ENCODE measurements at places on chromosomes 7 and 10. TPM values are rescaled to one million over a fixed set of nuclear protein-coding genes. Genes with fewer than 3 reads are reported as not detected.
A peak's percentile ranks its signal among the peaks of the same experiment; 100 is the strongest.

DNA sequence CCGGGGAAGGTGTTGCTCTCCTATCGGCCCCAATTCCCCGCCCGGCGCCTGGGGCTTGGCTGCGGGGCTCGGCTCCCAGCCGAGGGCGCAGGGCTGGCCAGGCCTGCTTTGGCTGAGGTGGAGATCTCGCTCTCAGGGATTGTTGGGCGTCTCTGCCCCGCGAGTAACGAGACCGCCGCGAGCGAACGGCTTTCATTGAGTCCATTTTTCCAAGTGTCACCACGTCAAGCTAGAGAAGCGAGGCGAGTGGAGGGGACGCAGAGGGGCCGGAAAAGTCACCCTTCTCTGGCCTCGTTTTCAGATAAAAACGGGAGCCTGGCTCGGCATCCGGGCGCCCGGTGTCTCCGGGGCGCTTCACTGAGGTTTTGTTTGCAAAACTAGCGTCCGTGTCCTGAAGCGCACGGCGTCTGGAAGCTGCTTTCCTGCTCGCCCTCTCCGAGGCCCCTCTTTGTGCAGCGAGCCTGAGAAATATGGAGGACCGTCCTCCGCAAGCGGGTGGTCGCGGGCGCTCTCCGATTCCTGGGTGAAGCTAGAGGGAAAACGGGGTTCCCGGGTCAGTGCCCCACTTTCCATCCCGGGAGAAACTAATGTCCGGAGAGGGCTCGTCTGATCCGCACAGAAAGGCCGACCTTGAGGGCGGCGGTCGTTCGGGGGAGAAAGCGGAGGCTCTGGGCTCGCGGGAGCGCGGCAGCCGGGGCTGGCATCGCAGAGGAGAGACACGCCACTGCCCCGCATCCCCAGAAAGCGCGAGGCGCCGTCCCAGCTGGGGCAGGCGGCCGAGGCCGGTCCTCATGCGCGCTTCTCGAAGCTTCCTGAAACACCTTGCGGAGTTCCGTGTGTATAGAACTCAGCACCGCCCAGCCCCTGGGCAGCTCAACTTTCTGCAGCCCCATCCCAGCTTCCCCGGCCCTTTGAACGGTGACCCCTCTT is 3.5 kb upstream of the EN2 start:
- no peak for DNase-seq

GRCh38 chr10:16964576-16965343 is 147.5 kb upstream of the RSU1 start:
- DNase-seq, result no peak

Gene ZNF425
- 2.8 TPM for total RNA-seq

Gene TMEM26
- total RNA-seq, result 5.8 TPM

GRCh38 chr10:14810969-14811953 is 26.6 kb downstream of the CDNF start:
- no peak for DNase-seq

GRCh38 chr10:77349226-77349625 is 288.4 kb downstream of the KCNMA1 start:
- DNase-seq, result no peak

DNA sequence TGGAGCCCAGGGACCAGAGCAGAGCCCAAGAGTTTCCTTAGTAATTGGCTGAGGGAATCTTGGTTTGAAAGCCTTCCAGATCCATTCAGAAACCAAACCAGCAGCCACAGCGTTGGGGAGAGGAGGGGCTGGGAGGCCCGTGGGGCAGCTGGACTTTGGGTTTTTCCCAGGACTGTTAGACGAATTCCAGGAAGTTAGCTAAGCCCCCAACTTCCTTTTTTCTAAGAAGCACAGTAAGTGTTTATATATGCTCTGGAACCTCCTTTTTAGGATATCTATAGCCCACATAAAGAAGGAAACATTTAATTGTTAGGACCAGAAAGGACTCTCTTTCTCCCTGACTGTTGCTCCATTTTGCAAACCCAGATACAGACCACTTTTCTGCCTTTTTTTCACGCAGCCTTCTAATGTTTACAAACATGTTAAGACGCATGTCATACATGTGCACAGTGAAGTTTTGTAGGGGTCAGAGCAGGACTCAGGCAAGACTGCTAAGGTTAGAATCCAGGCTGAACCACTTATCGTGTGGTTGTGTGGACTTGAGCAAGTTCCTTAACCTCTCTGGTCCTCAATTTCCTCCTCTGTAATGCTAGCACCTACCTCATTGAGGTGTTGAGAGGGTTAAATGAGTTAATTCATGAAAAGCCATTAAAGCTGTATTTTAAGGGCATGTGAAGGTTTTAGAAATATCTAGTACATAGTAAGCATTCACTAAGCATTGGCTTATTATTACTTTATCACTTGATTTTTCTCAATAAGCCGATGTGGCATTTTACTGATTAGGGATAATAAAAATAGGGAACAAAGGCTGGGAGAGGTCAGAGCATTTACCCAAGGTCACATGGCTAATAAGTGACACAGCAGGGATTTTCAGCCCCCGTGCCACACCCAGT is 42.4 kb downstream of the TBATA start:
- DNase-seq, result peak; percentile 98

GRCh38 chr10:127276794-127277462 is 80.5 kb upstream of the INSYN2A start:
- DNase-seq, result no peak

Gene TFPI2
- total RNA-seq, result 4.9 TPM

Gene NYAP1
- 1.1 TPM for total RNA-seq

Gene DEPP1
- 149 TPM for total RNA-seq

DNA sequence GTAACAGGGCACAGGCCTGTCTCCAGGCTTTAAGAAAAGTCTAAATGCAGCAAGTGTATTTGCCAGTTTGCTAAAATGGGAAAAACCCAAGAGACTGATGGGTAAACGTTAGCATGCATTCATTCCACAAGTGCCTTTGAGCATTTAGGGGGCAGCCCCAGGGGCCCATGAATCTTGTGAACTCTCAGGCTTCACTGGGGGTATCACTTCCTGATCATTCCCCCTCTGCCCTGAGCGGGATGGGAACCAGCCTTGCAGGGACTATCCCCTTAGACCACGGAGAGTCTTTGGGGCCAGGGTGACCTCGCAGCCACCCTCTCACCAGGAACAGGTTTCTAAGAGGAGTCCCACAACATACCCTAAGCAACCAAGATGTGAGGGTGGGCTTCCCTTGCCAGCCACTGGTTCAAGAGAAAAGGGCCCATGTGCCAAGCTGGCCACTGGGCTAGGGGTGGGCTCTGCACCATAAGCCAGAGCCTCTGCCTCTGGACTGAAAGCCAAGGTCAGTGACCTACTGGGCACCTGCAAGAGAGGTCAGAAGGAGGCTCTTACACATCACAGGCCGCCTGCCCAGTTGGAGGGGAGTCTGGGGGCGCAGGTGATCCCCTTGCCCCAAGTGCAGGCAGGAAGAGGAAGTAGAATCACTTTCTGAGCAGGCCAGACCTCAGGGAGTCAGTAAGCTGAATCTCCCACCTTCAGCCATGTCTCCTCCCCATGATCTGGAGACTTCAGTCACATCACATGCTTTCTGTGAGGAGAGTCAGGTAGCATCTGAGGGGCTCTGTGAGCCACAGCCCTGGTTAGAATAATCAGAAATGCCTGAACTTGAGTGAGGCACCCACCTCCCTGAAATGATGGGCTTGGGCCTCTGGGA is 75.0 kb downstream of the C10orf105 start:
- no peak for DNase-seq

GRCh38 chr10:48926255-48926654 is 13.4 kb downstream of the LRRC18 start:
- no peak for DNase-seq

DNA sequence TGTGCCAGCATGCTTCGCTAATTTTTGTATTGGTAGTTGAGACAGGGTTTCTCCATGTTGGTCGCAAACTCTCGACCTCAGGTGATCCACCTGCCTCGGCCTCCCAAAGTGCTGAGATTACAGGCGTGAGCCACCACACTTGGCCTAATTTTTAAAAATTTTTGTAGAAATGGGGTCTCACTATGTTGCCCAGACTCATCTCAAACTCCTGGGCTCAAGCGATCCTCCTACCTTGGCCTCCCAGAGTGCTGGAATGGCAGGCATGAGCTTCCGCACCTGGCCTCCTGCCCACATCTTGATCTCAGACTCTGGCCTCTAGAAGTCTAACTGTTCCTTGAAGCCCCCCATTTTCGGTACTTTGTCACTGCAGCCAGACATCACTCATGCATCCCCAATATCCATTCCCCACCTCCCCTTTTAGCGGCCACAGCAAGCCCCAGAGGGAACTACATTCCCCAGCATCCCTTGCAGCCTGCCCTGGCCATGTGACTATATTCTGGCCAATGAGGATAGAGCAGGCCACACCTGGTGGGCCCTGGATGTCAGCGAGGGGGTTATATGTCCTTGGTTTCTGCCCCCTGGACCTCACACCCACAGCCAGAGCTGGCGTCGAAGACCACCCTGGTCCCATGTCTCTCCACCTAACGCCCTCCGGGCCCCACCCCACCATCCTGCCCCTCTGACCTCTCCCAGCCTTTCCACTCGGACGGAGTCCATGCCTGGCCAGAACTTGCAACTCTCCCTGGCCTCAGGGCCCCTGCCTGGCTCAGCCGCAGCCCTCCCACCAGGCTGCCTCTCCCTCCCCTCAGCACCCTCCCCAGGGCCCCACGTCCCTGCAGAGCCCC is 33.8 kb downstream of the MICALL2 start:
- DNase-seq, result no peak

Gene ASZ1
- 0.40 TPM for total RNA-seq

DNA sequence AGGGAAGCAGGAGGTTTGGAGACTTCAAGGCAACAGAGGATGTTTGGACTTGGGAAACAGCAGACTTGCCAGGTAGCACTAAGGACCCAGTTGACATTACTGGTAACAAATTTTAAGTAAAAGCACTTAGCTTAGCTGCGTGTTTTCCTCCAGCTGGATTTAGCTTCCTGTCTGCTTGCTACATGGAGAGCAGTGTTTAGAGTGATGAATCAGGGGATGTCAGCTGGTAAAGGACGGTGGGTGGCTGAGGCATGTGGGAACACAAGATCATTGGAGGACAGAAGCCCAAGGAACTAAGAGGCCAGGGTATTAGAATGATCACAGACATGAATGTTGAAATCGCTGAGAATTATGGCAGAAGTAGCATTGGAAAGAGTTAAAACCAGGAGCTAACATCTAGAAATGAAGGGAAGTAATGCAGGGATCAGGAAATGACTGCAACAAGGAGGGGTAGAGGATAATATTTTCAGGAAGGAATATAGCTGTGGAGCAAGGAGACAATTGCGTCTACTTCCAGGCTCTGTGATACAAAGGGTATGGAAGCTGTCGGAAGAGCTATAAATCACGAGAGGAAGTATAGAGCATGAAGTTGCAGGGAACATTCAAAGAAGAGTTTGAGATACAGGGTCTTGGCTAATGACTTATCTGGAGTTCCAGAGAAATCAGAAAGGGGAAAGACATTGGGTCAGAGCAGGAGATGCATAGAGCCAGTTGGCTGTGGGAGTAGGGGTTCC is 34.4 kb downstream of the CALD1 start:
- peak; percentile 62 for DNase-seq

DNA sequence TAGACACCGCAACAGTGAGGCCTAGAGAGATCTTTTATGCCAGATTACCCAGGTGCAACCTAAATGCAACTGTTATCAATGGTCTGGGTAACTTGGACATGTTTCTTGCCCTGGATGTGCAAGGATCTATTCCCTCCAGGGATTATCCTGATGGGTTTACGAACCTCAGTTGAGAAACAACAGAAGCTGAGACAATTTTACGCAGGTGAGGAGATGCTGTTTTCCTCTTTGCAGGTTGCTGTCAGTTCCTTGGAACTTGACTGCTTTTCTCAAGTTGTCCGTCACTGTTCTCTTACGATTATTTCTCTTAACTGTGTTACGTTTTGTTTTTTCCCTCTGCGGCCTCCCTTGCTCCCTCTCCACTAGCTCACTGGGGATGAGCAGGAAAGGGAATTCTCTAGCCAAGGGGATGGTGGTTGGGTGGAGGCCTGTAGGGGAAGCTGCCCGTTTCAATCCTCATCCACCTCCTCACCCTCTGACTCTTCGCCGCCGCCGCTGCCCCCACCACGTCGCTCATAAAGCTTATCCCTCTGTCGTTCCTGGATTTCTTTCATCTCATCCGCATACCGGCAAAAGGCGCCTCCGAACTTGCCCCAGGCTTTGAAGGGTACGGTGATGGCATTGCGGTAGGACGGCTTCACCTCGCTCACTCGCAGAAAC is 1.2 kb downstream of the PURB start:
- no peak for DNase-seq

GRCh38 chr10:79552143-79552542 is 8.1 kb downstream of the SFTPA2 start:
- no peak for DNase-seq

- DNase-seq, result peak; percentile 30
Measured at GRCh38 chr7:70406186-70406949, 725.6 kb upstream of the GALNT17 start.

DNA sequence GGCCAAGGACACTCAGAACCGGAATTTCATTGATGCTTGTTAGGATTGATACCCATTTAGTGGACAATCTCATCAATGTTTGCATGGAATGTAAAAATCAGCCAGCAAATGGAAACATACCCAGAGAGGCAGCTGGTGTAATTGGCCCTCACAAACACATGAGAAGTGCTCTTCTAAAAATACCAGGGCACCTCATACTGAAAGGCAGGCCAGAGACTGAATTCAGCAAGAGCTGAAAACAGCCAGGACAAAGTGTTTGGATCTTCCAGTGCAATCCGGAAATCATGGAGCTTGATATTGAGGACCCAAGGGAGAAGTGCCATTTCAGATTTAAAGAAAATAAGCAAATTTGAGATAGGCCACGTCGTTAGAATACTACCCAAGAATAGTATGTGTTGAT is 498.6 kb downstream of the GALNT17 start:
- DNase-seq, result no peak

- DNase-seq, result no peak
Measured at GRCh38 chr7:49692516-49692915, 80.9 kb upstream of the VWC2 start.

GRCh38 chr7:80187279-80187678 is 52.6 kb downstream of the GNAI1 start:
- no peak for DNase-seq

DNA sequence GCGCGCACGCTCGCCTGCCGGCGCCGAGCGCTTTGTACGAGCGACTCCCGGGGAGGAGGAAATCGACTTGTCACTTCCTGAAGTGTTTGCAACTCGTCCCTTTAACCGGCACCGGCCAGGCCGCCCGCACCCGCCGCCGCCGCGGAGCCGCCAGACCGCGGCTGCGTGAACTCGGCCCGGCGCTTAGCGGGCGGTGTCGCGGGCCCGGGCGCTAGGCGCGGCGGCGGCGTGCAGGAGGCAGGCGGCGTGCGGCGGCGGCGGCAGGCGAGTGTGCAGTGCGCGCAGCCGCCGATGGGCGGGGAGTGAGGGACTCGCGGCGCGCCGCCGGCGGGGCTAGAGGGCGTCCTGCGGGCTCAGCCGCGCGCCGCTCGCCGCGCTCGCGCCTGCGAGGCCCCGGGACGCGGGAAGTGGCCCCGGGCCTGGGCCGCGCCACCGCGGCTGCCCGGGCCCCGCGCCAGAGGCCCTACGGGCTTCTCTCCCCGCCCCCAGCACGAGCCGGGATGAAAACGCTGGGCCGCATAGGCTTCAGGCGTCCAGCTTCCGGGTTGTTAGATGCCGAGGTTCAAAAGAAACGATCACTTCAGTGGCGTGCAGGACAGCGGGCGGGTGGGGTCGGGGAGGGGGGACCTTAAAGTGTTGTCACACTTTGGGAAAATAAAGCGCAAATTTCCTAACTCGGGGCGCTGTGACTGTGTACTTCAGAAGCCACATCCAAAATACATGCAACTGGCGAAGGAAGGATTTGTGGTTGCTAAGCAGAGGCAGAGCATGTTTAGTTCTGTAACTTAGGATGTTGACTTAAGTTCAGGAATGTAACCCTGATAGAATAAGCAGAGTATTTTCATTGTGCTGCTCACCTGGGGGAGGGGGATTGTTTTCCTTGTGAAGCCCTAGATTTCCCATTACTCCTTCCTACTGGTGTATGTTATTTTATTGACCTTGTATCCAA is at the start of gene FAM53B:
TSS of gene FAM53B (minus strand) at position 277 of the 949 bp plus-strand sequence. CDS start 37,665 bp downstream, outside the sequence.
- DNase-seq, result peak; percentile 88
